ENCODE measurements at places on chromosomes 3 and 15. TPM values are rescaled to one million over a fixed set of nuclear protein-coding genes. Genes with fewer than 3 reads are reported as not detected.

- no peak for DNase-seq
These were observed 6.2 kb downstream of the CLDN11 start for GRCh38 chr3:170424879-170425278.

GRCh38 chr3:197136744-197137143 lies 107.1 kb upstream of the MELTF start:
- no peak for DNase-seq

GRCh38 chr3:14203521-14204079 lies 25.0 kb downstream of the LSM3 start:
- DNase-seq = peak; percentile 55

Gene HTR3E
- not detected for total RNA-seq

GRCh38 chr3:169104972-169105371 lies 558.5 kb downstream of the MECOM start:
- no peak for DNase-seq

DNA sequence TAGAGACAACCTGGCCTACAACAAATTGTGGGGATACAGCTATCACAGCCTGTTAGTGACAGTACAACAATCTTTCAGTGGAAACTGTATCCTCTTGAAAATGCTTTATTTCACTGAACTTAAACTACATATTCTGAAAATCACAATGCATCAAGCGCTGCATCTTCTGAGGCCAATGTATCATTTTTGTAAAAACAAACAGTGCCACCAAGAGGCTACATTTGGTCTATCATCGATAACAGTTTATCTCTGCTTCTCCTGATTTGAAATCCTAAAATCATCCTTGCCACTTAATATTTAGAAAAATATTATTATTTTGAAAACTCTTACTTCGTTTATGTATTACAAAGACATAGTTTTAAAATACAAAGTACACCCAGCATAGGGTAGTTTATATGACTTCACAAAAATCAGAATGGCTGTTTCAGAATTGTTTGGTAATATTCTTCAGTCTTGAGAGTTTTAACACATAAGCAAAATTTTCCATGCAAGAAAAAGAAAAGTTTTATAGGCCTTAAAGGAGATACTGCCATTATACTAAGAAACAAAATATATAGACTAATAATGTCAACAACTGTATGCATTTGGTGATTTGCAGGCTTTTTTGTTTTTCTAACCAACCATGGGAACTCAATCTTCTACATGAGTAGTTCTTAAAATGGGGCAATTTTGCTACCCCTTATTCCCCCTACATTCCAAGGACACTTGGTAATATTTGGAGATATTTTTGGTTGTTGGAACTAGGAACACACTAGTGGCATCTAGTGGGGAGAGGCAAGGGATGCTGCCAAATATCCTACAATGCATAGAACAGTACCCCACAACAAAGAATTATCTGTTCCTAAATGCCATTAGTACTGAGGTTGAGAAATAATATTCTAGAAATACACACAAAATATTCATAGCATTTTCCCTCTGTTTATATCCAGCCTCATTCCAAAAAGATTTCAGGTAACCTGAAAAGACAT lies 42.3 kb downstream of the WDR72 start:
- DNase-seq = no peak

Gene VWA5B2
- total RNA-seq = not detected

- no peak for DNase-seq
These were observed 23.5 kb upstream of the LRTM1 start for GRCh38 chr3:54951405-54951804.

DNA sequence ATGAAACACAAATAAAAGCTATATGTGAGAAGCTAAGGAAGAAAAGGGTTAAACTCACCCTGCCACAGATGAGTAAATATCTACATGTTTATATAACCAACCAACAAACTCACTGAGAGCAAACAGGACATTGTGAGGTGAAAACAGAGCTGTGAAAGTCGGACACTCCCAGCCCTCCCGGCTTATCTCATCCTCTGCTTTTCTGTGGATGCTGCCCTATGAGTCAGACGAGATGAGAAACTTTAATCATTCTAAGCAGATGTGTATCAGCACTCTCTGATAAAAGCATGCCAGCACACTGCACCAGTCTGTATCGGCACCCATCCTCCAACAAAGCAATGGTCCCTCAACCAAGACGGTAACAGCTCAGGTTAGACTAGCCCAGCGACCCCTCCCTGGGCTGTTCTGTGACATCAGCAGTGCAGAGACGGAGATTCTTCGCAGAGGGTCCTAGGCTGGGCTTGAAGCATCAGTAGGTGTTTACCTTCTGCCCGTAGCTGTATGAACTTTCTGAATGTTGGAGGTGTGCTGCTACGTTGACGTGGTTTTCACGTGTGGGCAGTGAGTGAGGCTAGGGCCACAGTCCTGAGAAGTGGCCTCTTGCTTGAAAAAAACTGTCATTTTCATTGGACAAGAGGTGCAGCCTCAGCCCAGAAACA lies 119.8 kb upstream of the ALDH1A3 start:
- DNase-seq = peak; percentile 13

DNA sequence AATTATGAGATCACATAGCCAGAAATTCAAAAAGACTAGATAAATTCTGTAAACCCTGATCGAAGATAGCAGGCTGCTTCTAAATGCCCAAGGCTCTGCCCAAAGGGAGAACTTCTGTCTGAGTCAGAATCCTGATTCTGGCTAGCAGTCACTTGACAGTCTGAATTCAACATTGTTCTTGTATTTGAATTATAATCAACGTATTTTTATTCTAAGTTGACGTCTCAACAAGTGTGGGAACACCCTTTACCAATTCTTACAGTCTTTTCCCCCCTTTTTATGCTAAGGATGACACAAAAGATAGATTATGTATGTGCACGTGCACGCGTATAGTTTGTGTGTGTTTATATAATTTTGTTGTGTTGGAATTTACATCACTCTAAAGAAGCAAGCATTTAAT lies 552.8 kb downstream of the NAALADL2 start:
- DNase-seq = no peak

Gene ROBO1
- total RNA-seq = 16.8 TPM

- no peak for DNase-seq
These were observed 323.0 kb upstream of the CDIN1 start for GRCh38 chr15:36256404-36256807.

DNA sequence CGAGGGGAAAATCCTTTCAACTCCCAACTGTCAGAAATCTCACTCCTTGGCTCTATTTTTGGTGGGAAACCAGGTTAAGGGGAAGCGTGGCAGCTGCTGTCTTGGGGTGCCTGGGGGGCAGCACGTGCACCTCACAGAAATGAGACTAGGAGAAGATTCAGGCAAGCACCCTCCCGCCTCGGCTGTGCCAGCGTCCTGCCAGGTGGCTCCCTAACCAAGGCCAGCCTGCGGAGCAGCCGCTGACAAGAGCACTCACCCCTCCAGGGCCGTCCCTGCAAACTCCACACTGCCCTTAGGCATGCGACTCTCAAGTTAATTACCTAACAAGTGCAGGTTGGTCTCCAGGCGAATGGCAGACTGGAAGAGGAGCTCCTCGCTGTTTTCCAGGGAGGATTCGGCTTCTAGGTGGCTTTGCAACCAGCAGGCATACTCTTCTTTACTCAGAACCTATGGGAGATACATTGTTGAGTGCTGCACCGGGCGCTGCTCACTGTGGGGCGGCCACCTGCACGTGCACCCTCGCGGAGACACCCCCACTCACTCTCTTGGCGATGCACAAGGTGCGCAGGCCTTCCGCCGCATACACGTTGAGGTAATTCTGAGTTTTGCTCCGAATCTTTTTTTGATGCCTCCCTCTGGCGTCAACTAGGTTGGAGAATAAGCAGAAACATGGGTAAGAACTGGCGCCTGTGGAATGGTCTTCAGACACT lies 155.3 kb downstream of the ATP10A start:
- no peak for DNase-seq

DNA sequence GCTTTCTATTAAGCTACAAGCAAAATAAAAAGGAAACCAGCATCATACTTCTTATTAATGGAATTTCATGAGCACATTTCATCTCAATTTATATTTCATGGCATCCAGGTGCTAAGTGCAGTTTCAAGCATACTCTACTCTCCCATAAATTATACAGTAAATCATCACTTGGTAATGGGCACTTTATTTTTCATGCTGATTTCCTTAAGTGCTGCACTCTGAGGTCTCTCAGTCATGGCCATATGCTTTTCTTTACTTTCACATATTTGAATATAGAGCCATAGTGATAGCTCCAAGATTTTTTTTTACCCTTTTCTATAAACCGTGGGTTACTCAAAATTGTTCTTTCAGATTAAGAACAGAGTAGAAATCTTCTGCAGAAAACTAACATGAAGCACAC lies 1505.7 kb upstream of the CADM2 start:
- no peak for DNase-seq

DNA sequence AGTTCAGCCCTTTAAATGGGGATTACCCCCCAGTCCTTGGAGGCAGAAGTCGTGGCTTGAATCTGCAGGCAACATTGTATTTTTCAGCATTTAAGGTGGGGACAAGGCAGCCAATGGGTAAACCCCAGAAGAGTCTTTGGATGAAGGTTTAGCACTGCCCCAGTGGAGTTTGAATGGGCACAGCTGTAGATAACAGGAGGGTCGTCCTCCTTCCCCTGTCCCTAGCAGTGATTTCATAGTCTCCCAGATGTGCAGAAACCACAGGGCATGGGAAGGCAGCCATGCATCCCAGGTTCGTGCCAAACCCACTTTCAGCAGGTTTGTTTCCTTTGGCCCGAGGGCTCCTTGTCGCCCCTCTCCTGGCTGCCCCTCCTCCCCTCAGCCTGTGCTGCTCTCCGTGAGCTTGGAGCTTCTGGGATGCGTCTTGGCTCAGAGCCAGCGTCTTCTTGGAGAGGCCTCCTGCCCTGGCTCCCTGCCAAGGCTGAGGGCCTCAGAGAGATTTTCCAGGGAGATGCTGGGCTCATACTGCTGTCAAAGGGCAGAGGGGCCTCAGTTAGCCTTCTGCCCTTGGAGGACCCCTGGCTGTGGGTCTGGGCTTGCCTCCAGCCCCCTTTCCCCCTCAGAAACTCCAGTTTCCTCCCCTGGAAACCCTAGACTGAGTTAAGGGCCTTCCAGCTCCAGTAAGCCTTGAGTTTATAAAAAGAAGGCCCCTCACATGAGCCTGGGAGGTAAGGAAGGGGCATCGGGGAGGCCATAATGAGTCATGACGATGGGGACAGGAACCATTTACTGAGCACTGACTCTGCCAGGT lies 48.9 kb upstream of the POLG start:
- DNase-seq = no peak

DNA sequence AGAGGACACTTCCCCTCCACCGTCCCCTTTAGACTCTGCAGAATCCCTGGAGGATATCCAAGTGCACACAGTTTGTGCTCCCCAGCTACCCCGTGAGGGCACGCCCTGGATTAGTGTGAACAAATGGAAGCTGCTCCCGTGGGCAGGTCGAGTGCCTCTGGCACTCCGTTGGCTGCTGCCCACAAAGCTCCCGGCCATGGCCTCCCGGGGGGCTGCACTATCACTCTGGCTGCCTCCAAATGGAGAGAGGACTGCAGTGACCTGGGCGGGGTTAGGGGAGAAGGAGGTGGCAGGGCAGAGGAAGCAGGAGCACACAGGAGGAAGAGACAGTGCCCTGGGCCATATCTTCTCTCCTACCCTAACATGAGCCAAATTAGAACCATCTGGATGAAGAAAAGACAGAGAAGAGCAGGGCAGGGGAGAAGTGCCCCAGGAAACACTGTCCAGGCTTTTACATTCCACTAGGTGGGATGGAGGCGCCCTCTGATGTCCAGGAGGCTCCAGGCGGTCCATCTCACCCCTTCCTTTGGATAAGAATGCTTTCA lies 29.4 kb upstream of the ACAD9 start:
- no peak for DNase-seq

DNA sequence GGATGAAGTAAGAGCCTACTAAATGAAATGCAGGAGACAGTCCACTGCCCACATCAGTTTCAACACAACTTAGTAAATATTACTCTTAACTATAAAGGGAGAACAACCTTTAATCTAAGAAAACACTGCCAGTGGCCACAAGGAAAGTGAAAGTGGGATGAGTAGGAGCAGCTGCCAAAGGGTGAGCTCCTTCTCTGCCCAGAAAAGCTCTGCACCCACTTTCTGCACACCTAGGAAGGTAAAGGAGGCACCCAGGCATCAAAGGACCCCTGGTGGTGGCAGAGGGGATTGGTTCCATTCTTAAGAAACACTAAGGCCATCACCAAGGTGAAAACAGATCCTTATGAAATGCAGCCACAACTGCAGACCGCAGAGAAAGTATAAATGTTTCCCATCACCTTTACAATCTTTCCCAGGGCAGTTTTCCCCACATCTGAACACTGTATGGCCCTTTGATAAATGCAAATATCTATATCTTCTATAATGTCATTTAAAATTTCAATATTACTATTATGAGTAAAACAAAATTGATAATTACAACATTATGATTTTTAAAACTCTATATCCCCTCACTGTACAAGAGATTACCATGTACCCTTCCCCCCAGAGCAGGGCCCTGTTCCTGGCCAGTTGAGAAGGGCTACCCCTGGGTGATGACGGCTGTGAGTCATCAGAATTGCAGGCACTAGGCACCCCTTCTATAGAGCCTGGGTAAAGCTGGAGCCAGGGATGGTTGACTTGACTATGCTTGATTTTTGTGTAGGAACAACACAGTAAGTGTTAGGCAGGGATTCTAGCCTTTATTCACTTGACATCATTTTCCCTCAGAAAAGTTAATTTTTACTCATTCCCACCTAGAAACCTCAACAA lies 92.0 kb downstream of the SNRK start:
- DNase-seq = no peak

GRCh38 chr3:101851072-101851770 lies 1.9 kb downstream of the NFKBIZ start:
- DNase-seq = peak; percentile 55

DNA sequence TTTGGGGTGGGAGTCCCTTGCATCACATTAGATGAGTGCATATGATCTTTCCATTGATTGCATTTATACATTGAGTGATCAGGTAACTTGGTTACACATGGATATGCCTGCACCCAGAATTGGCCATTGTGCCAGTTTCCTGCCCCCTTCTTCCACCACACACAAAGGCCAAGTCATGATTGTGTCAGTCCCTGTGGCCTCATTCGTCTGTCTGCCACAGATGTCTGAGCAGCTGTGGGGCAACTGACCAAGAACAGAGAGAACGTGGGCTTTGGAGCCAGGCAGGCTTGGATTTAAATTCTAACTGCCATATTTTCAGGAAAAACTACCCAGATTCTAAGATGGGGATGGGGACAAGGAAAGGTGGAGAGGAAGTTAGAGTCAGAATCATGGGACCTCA lies 27.0 kb downstream of the CCNL1 start:
- no peak for DNase-seq
